A549 treated with GW870086 at 1 μM for 4 hours (cell line): ENCODE measurements at places on chromosomes 4 and X. TPM values are rescaled to one million over a fixed set of nuclear protein-coding genes. Genes with fewer than 3 reads are reported as not detected.

NFKB1 gene
- 16.9 to 20.4 TPM (median 18.7 TPM) in 5 replicates for total RNA-seq

GUCY1A1 gene
- total RNA-seq: 0.05 TPM in 1 of 5 replicates, not detected in the others

CLTRN gene
- 0.72 to 1.1 TPM (median 0.91 TPM) in 5 replicates for total RNA-seq

STPG2 gene
- total RNA-seq: not detected in 5 replicates

SETD7 gene
- total RNA-seq: 33.2 to 44.4 TPM (median 40.9 TPM) in 5 replicates

BGN gene
- 0.07 TPM in 1 of 5 replicates, not detected in the others for total RNA-seq

MAP7D2 gene
- 5.4 to 6.5 TPM (median 5.9 TPM) in 5 replicates for total RNA-seq

GABRG1 gene
- total RNA-seq: not detected in 5 replicates

PRAF2 gene
- total RNA-seq: 37.2 to 44.9 TPM (median 40.9 TPM) in 5 replicates

SASH3 gene
- not detected in 5 replicates for total RNA-seq

CXorf49 gene
- not detected in 5 replicates for total RNA-seq

SPATA4 gene
- total RNA-seq: 0.18 to 0.45 TPM (median 0.20 TPM) in 4 of 5 replicates, not detected in the other

ADGRG2 gene
- total RNA-seq: 8.4 to 11.0 TPM (median 10.6 TPM) in 5 replicates

PSAPL1 gene
- 0.15 to 0.33 TPM (median 0.22 TPM) in 5 replicates for total RNA-seq

MAGEA10 gene
- total RNA-seq: 0.07 to 0.22 TPM in 2 of 5 replicates, not detected in the others

SULT1E1 gene
- total RNA-seq: not detected in 5 replicates

FRMPD3 gene
- 0.07 to 0.11 TPM (median 0.10 TPM) in 5 replicates for total RNA-seq

CTSO gene
- 0.54 to 1.2 TPM (median 0.85 TPM) in 5 replicates for total RNA-seq

DACH2 gene
- total RNA-seq: not detected in 5 replicates

PLP1 gene
- total RNA-seq: not detected in 5 replicates

ATOH1 gene
- total RNA-seq: not detected in 5 replicates

GAB3 gene
- 0.83 to 1.2 TPM (median 0.93 TPM) in 5 replicates for total RNA-seq

ZXDA gene
- total RNA-seq: 1.3 to 2.0 TPM (median 1.6 TPM) in 5 replicates

PNMA6A gene
- 3.7 to 5.1 TPM (median 4.5 TPM) in 5 replicates for total RNA-seq

BEX5 gene
- not detected in 5 replicates for total RNA-seq

PRDM8 gene
- total RNA-seq: 0.17 to 0.27 TPM (median 0.21 TPM) in 5 replicates

XK gene
- 0.31 to 0.51 TPM (median 0.46 TPM) in 5 replicates for total RNA-seq

BEX1 gene
- not detected in 5 replicates for total RNA-seq

TSC22D3 gene
- total RNA-seq: 119 to 150 TPM (median 136 TPM) in 5 replicates

GAGE13 gene
- not detected in 5 replicates for total RNA-seq

WDFY3 gene
- 6.3 to 9.6 TPM (median 7.4 TPM) in 5 replicates for total RNA-seq

PRRG1 gene
- total RNA-seq: 5.6 to 6.6 TPM (median 6.1 TPM) in 5 replicates

PLS3 gene
- total RNA-seq: 162 to 218 TPM (median 202 TPM) in 5 replicates

TKTL2 gene
- not detected in 5 replicates for total RNA-seq

PRKX gene
- 18.8 to 27.8 TPM (median 24.3 TPM) in 5 replicates for total RNA-seq

PPP1R2C gene
- total RNA-seq: not detected in 5 replicates

TMSB15A gene
- 0.47 to 0.85 TPM (median 0.80 TPM) in 5 replicates for total RNA-seq

F8A2 gene
- not detected in 5 replicates for total RNA-seq

F11 gene
- total RNA-seq: not detected in 5 replicates

FOXP3 gene
- 0.12 to 0.15 TPM (median 0.14 TPM) in 3 of 5 replicates, not detected in the others for total RNA-seq

ASB5 gene
- 0.08 to 0.18 TPM in 2 of 5 replicates, not detected in the others for total RNA-seq

HTR2C gene
- not detected in 5 replicates for total RNA-seq

JCHAIN gene
- 0.13 to 0.66 TPM in 2 of 5 replicates, not detected in the others for total RNA-seq

KIF4A gene
- 26.0 to 31.5 TPM (median 27.0 TPM) in 5 replicates for total RNA-seq

NR3C2 gene
- 0.02 TPM in 1 of 5 replicates, not detected in the others for total RNA-seq

TCEAL7 gene
- total RNA-seq: not detected in 5 replicates

PDGFRA gene
- 0.36 to 1.1 TPM (median 0.49 TPM) in 5 replicates for total RNA-seq

AMTN gene
- total RNA-seq: not detected in 5 replicates

SOWAHB gene
- total RNA-seq: not detected in 5 replicates

EREG gene
- total RNA-seq: 14.3 to 28.3 TPM (median 21.8 TPM) in 5 replicates

UGT2A1 gene
- total RNA-seq: not detected in 5 replicates

JAKMIP1 gene
- total RNA-seq: not detected in 5 replicates
